ENCODE measurements at places on chromosomes 16 and 17.
A peak's percentile ranks its signal among the peaks of the same experiment; 100 is the strongest.

DNA sequence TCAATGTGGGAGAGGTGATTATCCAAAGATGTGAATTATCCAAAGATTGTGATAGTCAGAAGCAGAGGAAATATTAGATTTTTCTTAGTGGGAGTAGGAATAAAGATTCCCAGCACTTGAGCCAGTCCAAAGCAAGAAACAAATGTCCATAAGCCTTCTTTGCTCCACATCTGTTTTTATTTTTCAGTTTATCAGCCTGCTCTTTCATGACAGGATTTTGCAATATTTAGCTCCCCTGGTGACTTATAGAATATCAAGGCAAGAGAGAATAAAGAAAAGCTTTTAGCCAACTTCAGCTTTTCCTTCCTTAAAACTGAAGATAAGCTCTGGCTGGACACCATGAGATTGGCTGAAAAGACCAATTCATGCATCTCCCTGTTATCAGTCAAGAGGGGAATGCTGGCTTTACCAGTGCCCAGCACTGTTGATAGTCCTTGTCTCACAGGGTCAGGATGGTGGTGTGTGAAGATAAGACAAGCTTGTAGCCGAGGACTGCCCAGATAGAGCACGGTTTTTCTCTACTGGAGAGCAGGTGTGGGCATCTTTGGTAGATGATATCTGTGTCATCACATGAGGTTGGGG lies 706.5 kb downstream of the KCNJ2 start:
- no peak for DNase-seq

DNA sequence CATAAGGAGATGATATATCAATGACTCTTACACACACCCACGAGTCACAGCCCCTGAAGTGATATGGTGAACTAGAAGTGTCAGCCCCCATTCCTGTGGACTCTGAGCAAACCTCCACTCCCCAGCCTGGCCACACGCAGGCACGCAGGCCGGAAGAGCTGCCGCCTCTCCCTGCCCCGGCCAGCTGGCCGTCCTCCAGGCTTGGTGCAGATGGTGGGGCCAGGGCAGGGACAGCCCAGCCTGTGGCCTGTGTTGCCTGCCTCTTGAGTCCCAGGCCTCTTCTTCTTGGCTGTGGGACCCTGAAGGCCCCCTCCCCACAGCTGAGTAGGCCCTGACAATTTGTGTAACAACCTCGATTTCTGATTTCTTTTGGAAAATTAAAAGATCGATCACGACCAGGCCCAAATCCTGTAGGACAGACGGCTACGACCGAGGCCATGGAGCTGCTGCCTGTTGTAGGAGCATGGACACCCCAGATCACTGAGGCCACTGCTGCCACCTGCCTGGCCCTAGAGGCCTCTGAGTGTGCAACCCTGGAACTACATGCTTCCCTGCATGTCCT lies 10.0 kb upstream of the MPRIP start:
- DNase-seq = peak; percentile 52

DNA sequence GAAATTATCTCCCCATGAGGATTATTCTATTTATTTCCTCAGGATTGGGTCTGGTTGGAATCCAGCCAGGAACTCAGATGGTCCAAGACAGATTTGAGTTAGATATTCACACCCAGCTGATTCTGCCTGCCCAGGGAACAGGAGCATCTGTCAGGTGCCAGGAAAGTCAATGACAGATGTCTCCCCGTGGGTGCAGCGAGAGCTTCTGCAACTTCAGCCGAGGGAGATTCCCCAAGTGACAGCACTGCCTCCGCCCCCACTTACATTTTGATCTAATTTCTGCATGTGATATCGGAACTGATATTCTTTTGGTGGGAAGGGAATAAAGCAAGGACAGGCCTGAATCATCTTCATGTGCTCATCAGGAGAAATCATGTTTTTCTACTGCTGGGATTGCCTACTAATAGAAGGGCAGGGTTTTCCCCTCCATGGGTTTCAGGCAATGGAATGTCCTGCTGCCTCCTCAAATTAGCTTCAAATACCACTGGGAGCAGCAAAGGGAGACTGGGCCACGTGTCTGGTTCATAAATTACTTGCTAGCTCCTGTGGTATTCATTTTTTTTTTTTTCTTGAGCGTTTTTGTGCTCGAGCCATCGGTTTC lies 15.7 kb upstream of the DHX8 start:
- DNase-seq = peak; percentile 96

DNA sequence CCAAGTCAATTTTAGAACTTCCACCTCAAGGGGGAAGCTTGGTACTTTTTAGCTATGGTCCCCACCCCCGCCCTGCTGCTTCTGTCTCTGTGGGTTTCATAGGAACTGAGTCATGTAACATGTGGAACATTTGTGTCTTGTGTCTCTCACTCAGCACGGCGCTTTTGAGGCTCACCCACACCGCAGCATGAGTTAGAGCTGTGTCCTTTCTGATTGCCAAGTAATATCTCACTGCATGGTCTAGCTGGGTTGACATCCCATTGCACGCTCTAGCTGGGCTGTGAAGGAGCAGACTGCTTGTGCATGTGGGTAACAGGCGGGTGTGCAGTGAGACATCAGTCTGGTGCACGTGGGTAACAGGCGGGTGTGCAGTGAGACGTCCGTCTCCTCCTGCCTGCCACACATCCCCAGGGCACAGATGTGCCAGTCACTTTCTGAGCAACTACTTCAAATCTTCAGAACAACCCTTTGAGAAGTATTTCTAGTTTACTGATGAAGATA lies 26.4 kb upstream of the SLC7A5 start:
- DNase-seq = no peak

DNA sequence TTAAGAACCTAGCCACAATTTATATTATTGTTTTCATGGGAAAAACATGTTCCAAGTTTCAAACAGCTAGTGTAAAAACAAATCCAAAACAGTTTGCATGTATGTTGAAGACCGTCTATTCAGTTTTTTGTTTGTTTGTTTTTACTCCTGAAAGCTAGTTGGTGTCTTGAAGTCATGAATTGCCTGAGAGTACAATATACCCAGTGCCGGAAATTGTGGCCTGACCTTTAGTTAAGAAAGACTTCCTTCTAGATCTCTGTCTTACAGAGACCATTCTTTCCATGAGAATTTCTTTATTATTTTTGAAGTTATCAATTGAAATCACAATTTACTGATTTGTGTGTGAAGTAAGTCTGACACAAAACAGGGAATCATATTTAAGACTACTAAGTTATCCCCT lies 474.8 kb downstream of the KCNJ2 start:
- no peak for DNase-seq

DNA sequence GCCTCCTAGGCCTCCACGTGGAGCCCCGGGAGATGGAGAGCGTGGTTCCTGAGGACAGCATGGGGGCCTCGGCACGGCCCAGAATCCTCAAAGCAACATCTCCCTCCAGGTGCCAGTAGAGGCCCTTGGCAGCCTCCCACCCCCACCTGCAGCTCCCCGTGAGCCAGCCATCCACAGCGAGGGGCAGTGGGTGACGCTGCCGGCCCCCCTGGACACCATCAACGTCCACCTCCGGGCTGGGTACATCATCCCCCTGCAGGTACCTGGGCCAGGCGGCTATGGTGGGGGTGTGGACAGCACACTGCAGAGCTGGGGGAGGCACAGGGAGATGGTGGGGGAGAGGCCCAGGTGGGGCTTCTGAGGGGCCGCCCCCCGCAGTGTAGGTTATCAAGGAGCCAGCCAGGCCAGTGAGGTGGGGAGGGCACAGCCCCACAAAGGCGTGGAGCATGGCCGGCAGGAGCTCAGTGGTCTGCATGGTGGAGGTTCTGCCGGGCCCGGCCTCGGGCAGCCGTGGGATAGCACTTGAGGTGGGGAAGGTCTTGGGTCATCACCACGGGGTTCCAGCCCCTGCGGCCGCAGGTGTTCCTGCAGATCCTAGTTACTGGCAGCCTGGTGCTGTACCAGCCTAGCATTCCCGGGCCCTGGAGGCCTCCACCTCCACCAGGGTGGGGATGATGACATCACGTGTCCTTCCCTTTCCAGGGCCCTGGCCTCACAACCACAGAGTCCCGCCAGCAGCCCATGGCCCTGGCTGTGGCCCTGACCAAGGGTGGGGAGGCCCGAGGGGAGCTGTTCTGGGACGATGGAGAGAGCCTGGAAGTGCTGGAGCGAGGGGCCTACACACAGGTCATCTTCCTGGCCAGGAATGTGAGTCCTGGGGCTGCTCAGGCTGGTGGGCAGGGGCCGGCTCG lies 16.4 kb downstream of the GAA start:
- DNase-seq = no peak

Measured in NCI-H82 (cell line).